ENCODE measurements at places on chromosomes 2 and 18. TPM values are rescaled to one million over a fixed set of nuclear protein-coding genes. Genes with fewer than 3 reads are reported as not detected.

DNA sequence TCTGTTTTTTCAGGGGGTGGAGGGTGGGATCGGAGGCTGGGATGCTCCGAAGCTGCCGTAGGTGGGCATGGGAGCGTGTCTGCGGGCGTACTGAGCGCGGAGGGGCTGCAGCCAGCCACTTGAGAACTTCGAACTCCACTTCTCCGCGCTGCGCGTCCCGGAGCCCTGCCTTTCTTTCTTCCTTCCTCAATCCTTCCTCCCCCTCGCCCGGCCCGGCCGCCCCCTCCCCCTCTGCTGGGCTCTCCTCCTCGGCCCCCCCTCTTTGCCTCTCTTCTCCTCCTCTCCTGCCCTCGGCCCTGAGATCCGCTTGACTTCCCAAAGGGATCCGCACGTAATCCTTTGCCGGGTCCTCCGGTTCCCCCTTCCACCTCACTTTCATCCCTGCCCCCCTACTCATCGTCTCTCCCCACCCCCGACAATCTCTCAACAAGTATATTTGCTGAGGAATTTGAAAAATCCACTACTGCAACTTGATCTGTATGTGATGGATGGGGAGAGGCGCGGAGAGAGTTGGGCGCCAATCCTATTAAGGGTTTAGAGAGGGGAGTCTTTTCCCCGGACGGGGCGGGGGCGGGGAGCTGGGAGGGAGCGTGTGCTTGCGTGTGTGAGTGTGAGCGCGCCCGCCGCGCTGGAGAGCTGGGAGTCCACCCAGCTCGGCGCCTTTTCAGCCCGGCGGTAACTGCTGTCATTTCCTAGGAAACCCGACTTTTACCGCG is 1.1 kb downstream of the GLI2 start:
- DNase-seq = peak; percentile 92

- DNase-seq = peak; percentile 36
These were observed 131.0 kb downstream of the NFATC1 start for GRCh38 chr18:79526468-79527460.

Gene PRADC1
- 15.0 TPM for total RNA-seq

Gene SERPINB5
- not detected for total RNA-seq

- DNase-seq = no peak
These were observed 99.4 kb downstream of the NEB start for GRCh38 chr2:151634736-151635467.

Gene CRYBA2
- total RNA-seq = not detected

- DNase-seq = peak; percentile 8
These were observed 214.2 kb downstream of the PTGR3 start for GRCh38 chr18:74994502-74995418.

GRCh38 chr2:224157655-224158054 is 118.6 kb upstream of the SERPINE2 start:
- DNase-seq = peak; percentile 56

Gene TUBA4B
- total RNA-seq = not detected

GRCh38 chr18:76821356-76821874 is 942 bp upstream of the ZNF236 start:
- DNase-seq = no peak

DNA sequence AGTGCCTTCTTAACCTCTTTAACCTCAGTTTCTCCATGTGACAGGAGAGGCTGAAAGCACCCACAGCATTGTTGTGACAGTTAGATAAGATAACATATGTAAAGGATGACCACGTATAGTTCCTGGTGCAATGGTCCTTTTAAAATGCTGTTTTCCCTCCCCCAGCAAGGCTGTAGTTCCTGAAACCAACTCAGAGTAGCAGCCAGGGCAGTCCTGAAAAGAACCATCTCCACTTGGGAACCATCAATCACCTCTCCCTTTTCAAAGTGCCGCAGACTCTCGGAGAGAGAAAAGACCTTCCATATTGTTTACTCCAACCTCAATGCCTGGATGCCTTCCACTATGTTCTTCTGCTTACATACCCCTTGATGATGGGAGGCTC is 158.8 kb downstream of the DDX1 start:
- DNase-seq = no peak

DNA sequence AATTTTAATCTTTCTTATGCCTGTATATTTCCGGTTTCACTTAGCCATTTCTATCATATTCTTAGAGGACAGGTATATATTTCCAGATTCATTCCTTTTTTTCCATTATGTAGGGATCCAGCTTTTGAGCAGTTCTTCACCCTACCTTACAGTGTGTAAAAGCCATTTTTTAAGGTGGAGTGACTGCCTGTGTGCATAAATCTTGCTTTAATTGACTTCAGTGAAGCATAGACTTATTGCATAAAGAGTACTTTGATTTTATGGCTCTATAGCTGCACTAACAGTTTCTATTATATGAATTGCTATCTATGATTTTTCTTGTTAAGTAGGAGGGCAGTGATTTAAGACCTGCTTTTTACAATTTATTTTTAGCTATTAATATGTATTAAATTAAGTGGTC is 132.6 kb downstream of the NYAP2 start:
- DNase-seq = no peak

Gene HRH4
- total RNA-seq = under 0.01 TPM

Gene DNAH7
- 2.6 TPM for total RNA-seq

Gene MBOAT2
- total RNA-seq = 18.1 TPM

DNA sequence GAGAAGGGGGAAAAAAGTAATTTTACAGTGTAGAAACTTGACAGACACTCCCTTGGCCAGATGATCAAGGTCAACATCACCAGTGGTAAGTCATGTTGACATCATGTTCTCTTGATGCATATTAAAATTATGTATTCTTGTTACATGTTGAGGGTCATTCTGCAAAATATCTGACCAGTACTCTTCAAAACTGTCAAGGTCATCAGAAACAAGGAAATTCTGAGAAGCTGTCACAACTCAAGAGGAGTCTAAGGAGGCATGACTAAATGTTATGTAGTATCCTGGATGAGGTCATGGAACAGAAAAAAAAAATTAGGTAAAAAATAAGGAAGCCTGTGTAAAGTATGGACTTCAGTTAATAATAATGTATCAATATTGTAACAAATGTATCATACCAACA is 6.3 kb downstream of the SGPP2 start:
- no peak for DNase-seq

- DNase-seq = no peak
These were observed 265.4 kb upstream of the UBE2E3 start for GRCh38 chr2:180715044-180715443.

- peak; percentile 87 for DNase-seq
These were observed 26.1 kb upstream of the SETBP1 start for GRCh38 chr18:44654573-44654972.

GRCh38 chr2:107313316-107313715 is 427.3 kb upstream of the ST6GAL2 start:
- DNase-seq = no peak

Gene CKAP2L
- total RNA-seq = 26.4 TPM

DNA sequence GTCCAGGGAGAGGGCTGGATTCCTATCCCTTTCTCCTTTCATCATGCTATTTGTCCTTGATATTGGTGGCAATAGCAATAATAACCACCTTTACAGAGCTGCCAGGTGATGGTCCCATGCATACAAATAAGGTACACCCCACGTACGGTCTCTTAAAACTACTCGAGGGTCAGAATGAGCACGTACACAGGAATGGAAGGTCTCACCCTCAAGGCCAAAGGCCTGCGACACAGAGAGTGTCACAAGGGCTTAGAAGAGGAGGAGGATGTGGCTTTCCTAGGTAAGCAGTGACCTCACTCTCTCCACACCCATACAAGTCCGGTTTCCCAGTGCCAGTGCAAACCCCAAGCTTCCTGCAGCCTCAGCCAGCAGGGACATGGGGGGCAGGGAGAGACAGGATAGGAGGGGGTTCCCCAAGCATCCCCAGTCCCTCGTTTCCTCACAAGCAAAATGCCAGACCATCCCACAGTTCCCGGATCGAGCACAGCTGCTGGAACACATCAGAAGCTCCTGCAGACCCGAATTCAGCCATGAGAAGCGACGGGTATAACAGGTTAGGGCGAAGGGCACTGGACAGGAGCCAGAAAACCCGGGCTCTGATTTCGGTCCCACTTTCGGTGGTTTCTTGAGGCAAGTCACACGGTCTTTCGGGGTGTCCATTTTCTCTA is 49.2 kb downstream of the PLB1 start:
- no peak for DNase-seq

Gene VWC2L
- total RNA-seq = not detected

- DNase-seq = no peak
These were observed at the start of gene SOX11 for GRCh38 chr2:5691985-5692529. SOX11 (plus strand) TSS chr2:5692384; CDS start chr2:5692722, 338 bp downstream.

DNA sequence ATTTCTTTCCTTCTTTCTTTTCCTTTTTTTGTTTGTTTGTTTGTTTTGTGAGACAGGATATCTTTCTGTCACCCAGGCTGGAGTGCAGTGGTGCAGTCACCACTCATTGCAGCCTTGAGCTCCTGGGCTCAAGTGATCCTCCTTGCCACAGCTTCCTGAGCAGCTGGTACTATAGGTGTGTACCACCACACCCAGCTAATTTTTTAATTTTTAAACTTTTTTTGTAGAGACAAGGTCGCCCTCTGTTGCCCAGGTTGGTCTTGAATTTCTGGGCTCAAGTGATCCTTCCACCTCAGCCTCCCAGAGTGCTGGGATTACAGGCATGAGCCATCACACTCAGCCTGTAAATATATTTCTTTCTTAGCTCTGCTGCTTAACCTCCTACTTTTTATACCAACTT is 83.4 kb upstream of the CYP20A1 start:
- no peak for DNase-seq

DNA sequence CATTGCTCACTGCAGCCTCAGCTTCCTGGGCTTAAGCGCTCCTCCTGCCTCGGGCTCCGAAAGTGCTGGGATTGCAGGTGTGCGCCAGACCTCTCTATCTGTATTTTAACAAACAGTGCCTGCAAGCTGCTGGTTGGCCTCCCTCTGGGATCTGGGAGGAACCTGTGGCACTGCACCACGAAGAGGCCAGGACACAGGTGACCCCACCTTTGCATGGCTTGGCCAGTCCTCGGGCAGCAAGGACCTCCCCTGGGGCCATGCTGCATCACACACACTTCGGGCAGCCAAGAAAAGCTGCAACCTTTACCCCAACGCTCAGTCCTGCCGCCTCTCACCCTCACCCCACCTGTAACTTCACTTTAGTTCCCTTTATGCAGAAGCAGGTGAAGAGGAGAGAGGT is 70.0 kb downstream of the PXDN start:
- no peak for DNase-seq

All from fibroblast of the aortic adventitia (primary cell).